ENCODE measurements at places on chromosomes 13 and 19.
A peak's percentile ranks its signal among the peaks of the same experiment; 100 is the strongest.

- DNase-seq: no peak
Observed at GRCh38 chr13:75908141-75908540, 272.0 kb downstream of the LMO7 start.

DNA sequence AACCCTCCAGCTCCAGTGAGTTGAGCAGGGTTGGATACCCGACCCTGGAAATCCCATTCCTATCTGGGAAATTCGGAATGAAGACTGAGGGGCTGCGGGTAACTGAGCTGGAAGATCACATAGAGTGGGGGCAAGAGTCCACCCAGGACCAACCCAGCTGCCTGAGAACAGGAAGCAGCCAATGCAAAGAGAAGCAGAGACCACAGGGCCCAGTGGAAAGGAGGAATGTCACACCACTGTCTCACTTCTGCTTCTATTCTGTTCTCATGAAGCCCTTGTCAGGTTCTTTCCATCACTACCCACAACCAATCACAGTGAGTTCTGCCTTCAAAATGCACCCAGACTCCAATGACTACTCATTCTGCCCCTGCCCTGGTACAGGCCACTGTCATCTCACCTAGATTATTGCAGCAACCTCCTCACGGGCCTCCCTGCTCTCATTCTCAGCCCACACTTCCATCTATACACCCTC is 15.3 kb downstream of the DYRK1B start:
- no peak for DNase-seq

DNA sequence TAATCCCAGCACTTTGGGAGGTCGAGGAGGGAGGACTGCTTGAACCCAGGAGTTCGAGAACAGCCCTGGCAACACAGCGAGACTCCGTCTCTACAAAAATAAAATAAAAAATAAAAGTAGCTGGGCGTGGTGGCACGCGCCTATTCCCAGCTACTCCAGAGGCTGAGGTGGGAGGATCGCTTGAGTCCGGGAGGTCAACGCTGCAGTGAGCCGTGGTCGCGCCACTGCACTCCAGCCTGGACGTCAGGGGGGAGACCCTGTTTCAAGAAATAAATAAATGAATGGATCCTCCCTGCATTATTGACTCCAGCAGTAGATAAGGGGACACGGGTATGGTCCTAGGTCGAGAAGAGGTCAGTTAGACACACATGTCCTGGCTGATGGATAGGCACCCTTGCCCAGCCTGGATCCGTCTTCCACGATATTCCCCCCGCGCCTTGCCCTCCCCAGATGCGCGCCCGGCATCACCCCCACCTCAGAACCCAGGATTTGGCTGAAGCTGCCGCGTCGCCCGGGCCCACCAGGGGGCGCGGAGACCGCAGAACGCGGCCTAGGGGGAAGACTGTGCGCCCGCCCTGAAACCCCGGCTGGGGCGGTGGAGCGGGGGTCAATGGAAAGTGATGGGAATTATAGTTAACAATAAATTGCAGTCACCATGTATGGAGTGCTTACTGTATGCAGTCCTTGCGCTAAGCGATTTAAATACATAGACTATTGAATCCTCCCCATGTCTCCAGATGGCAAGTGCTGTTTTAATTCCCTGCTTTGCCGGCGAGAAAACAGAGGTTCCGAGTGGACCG is 2.1 kb upstream of the HOOK2 start:
- DNase-seq: peak; percentile 75

DNA sequence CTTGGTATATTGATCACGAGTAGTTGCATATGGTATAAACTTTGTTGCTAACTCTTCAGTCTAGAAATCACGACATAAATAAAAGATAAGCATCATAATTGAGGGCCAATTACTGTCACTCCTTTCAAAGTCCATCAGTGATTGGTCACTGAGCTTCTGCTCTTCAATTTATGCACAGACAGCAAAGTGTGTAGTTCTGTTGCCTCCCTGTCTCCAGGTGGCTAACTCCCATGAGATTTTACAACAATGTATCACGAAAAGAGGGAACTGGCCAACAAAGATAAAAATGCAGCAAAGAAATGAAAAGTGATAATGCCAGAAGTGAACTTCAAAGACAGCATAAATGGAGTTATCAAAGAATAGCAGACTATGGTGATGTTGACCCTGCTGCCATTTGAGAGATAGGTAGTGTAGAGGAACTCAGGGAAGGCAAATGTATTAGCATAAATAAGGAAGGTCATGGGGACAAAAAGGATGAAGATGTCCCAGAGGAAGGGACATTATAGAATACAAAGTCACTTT is 12.7 kb upstream of the TNFSF14 start:
- no peak for DNase-seq

DNA sequence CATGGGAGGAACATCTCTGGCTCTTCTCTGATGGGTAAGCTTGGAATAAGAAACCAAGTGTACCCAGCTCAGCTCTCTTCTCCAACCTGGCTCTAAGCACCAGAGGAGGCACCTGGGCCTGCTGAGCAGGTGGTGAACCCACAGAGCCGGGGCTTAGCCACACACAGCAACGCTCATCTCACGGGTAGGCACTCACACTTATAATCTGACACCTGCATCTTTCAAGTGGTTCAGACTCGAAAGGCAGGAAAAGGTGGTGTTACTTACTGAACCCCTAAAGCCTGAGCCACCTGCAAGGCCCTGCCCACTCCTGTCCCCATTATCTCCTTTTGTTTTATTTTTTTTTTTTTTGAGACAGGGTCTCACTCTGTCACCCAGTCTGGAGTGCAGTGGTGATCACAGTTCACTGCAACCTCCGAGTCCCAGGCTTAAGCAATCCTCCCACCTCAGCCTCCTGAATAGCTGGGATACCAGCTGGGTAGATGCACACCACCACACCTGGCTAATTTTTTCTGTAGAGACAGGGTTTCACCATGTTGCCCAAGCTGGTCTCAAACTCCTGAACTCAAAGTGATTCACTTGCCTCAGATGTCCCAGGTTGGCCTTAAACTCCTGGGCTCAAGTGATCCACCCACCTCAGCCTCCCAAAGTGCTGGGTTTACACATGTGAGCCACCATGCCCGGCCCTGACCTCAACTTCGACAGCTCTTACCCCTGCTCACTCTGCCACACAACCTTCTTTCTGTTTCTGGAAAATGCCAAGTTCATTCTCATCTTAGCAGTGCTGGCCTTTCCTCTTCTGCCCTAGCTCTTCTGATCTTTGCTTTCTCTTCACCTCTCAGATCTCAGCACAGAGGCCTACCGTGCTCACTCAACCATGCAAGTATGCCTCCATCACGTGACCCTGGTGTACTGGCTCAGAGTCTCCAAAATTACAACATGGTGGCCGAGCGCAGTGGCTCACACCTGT is 9.7 kb downstream of the FBXL12 start:
- no peak for DNase-seq

DNA sequence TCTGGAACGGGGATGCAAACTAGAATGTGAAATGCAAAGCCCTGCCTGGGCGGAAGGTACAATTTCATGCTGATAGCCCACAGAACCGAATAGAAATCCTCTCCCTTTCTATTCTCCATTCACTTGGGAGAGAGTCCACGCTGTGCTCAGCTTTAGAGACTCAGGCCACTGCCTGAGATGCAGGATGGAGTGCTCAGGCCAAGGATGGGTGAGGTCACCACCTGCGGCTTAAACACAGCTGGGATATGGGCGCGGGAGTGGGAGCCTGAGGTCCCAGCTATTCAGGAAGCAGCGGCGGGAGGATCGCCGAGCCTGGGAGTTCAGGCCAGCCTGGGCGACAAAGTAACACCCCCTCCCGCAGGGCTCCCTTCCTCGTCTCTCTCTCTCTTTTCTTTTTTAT is 446 bp upstream of the ZNF83 start:
- no peak for DNase-seq

DNA sequence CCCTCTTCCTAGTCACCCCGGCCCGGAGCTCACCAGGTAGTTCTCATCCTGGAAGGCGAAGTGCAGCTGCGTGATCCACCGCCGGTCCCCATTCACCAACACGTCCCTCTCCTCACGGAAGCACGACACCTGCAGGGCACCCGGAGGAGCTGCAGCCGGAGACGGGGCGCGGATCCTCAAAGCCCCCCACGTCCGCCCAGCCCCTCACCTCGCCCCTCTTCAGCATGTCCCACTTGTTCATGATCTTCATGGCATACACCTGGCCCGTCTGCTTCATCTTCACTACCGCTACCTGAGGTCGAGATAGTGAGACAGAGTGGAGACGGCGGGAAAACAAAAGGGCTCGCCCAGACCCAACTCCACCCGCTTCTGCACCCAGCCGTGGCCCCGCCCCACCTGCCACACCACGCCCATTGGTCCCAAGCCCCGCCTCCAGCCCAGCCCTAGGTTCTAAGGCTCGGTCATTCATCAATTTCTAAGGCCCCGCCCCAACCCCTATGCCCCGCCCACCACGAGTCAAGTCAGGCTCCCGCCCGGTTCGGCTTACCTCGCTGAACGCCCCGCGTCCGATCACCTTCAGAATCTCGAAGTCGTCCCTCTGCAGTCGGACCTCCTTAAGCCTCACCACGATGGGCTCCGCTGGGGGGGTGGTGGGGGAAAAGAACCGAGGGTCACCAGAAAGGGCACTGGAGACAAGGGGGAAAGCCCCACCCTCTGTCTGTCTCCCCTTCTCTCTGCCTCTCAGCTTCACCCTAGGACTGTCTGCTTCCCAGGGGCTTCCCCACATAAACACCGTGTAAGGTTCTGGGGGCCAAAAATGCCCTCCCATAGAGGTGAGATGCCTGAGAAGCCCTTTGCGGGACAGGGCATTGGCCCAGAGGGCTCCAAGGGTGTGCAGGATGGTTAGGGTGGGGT is 2.8 kb downstream of the DMPK start:
- peak; percentile 63 for DNase-seq

DNA sequence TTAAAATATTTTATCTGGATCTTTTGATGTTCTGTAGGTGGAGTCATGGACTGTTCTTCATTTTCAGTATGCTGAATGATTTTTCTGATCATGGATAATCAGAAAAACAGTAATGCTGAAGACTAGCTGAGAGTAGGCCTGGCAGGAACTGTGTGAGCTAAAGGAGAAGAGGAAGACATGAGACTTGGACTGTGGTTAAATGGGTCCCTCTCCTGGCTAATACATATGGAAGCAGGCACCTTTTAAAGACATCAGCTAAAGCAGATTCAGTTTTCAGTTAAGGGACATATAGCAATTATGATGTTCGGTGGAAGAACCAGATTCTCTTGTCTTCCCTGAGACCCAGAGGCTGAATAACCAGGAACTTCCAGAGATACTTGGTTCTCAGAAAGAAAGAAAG is 169.4 kb downstream of the OLFM4 start:
- DNase-seq: no peak

DNA sequence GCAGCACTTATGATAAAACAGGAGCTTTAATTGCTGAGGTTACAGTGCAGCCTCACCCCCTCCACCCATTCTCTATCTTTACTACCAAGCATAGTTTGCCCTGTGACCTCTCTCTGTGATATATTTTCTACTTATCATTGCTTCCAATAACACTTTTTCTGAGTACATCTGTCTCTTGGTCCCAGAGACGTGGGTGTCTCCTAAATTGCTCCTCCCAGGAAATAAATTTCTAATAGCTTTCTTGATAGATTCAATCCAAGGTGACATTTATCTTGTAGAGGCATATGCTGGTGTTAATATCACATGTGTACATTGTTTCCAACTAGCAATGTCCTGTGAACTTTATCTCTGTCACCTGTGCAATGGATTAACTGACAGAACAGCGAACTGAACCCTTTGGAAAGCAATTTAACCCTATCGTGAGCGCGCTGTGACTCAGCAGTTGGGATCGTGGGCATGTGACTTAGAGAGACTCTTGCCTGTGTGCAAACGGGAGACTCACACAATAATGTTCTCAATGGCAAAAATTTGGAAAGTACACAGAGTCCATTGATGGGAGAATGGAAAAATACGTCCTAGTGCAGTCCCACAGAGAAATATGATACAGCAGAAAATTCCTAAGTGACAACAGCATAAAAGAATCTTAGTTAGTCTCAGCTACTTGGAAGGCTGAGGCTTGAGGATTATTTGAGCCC is 7.0 kb upstream of the MAP2K2 start:
- DNase-seq: peak; percentile 85

GRCh38 chr19:8461891-8462290 is 17.1 kb downstream of the HNRNPM start:
- DNase-seq: no peak

DNA sequence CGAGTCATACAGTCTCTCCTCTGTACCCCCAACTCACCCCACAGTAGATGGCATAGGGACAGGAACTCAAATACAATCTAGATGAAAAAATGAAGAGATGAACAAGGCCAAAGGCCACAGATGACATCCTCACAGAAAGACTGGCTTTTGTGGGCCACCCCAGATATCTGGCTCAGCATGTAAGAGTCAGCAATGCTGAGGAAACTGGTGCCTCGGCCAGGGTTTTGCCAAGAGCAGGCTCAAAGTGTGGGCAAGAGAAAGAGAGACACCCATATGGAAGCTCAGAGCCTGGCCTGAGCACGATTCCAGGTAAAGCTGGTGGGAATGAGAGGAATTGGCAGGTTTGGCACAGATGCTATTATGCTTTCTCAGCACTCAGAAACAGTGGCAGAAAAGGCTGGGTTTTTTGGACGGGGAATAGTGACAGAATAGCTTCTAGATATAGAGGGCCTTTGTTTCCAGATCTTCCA is 460.6 kb downstream of the FOXO1 start:
- DNase-seq: no peak

DNA sequence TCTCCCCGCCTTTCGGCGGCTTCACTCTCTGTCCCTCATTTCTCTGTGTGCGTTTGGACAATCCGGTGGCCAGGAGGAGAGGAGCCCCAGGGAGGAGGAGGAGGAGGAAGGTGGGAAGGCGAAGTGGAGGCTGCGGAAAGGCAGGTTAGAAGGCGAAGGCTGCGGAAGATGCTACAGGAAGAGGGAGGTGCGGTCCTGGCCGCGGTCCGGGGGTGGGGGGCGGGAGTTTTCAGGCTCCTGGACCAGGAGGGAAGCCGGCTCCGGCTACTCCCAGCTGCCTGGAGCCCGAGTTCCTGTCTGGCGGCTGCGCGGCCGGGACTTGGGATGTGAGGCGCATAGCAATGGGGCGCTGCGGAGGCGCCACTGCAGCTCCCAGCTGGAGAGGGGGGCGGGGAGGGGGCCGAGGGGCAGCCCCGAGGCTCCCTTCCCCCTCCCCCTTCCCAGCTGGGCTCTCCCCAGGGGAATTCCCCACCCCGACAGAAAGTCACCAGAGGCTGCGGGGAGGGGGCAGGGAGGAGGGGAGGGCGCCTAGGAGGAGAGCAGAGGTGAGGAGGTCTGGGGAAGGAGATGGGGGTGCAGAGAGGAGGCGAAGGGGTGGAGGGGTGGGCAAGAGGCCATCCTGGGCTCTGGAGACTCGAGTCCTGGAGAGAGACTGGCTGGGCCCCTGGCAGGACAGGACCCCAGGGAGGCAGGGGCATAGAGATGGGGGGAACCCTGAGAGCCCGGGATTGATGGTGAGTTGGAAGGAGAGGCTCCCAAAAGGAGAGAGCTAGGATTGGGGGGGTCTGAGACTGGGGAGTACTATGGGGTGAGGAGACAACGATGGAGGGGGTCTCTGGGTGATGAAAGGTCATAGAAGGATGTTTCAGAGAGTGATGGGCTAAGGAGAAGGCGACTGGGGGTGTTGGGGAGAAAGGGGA is 2.0 kb downstream of the LRRC4B start:
- DNase-seq: no peak

DNA sequence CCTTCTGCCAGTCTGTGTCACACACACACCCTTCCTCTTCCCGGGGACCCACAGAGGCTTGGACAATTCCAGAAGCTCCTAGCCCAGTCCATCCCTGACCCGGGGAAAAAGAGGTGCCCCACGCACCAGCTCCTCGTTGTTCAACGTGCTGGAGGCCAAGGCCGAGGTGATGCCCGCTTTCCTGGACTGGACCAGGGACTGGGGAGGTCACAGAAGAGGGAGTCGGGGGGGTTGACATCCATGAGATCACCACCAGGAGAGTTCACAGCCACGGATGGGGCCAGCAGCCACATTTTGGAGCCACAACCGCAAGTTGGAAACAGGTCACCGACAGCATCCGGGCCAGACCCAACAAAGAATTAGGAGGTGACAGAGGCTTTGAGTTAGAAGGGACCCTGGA is 39.4 kb downstream of the UNC13A start:
- no peak for DNase-seq

Measured in EH (cell line).